KG1 (cell line): ENCODE measurements at places on chromosomes 7 and 10.

DNA sequence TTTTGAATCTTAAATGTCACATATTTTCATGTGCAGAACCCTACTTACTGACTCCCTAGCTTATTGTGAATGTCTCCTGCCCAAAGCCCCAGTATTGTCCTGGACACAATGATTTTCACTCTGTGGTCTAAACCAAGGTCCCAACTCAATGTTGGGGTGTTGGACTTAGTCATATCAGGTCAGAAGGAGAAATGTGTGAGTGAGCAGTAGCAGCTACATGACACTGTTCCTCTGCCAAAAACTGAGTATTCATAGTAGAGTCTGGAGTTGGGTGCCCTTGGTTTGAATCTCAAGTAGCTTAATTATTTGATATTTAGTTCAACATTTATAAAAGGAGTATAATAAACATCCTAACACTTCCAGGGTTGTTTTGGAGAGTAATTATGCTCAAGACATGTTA is 141.0 kb downstream of the CHRM2 start:
- no peak for DNase-seq

GRCh38 chr7:72161534-72161933 is 250.6 kb downstream of the CALN1 start:
- no peak for DNase-seq

DNA sequence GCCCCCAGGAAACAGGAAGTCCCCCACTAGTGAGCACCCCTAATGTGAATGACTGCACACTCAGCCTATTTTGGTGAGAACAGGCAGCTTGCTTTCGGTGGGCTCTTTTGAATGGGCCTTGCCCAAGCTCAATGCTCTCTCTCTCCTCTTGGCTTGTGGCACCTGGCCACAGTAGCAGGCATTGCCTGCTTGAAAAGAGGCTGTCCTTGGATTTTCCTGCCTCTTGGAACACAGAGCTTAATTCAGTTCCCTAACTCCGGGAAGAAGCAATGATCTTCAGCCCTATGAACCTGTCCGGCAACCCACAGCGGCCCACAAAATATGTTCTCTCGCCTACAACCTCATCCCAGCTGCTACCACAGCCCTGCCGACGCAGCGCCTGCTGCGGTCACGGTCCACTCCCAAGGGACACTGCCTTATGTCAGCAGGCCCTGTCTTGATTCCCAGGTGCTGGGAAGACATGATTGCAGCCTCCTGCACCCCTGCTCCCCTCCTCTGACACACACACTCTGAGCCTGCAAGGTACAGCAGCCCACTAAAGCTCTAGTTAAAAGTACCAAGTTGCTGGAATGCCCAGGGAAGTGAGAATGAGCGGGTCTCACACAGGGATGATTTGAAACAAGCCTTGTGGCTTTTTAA is 715.5 kb upstream of the GALNT17 start:
- DNase-seq, result no peak

- no peak for DNase-seq
These were observed 193.2 kb downstream of the CREB5 start for GRCh38 chr7:28605427-28606085.

DNA sequence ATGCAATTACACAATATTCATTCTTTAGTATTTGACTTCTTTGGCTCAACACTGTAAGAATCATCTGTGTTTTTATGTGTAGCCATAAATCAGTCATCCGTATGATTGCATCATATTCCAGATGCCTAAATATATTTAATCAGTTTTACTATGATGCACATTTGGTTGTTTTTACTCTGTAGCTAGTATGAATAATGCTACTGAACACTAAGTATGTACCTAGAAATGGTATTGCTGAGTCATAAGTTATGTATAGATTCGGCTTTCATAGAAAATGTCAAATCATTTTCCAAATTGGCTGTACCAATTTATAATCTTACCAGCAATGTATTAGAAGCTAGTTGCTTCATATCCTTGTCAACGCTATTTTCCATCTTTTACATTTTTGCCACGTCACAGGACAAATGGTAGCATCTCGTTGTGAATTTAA is 197.3 kb upstream of the PLXNA4 start:
- DNase-seq, result no peak

- no peak for DNase-seq
These were observed 263.0 kb upstream of the NEBL start for GRCh38 chr10:21160116-21160515.

GRCh38 chr7:27661811-27662489 is 733 bp downstream of the HIBADH start:
- peak; percentile 68 for DNase-seq

GRCh38 chr7:43522406-43523156 is 60.3 kb upstream of the STK17A start:
- no peak for DNase-seq

- no peak for DNase-seq
These were observed 141.0 kb downstream of the PTEN start for GRCh38 chr10:88004451-88004850.

DNA sequence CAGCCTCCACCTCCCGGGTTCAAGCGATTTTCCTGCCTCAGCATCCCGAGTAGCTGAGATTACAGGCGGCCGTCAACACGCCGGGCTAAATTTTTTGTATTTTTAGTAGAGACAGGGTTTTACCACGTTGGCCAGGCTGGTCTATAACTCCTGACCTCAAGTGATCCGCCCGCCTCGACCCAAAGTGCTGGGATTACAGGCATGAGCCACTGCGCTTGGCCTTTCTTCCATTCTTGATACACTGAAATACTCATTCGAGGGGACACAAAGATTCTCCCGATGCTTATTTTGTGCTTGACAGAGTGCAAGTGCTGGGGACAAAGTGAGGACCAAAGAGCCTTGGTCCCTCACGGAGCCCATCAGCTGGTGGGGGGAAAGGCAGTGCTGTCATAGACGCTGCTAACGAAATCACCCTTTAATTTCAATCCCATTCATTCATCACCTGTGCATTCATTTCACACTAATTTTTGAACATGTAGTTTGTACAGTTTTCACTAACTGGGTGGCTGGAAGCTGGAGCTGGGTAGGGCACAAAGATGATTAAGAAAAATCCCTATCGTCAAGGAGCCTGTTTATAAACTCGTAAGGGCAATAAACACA is 621 bp upstream of the FAM133B start:
- no peak for DNase-seq

- no peak for DNase-seq
These were observed 33.8 kb upstream of the PSMG3 start for GRCh38 chr7:1603346-1604225.

- no peak for DNase-seq
These were observed 1438.5 kb upstream of the CELF2 start for GRCh38 chr10:9579110-9579705.

DNA sequence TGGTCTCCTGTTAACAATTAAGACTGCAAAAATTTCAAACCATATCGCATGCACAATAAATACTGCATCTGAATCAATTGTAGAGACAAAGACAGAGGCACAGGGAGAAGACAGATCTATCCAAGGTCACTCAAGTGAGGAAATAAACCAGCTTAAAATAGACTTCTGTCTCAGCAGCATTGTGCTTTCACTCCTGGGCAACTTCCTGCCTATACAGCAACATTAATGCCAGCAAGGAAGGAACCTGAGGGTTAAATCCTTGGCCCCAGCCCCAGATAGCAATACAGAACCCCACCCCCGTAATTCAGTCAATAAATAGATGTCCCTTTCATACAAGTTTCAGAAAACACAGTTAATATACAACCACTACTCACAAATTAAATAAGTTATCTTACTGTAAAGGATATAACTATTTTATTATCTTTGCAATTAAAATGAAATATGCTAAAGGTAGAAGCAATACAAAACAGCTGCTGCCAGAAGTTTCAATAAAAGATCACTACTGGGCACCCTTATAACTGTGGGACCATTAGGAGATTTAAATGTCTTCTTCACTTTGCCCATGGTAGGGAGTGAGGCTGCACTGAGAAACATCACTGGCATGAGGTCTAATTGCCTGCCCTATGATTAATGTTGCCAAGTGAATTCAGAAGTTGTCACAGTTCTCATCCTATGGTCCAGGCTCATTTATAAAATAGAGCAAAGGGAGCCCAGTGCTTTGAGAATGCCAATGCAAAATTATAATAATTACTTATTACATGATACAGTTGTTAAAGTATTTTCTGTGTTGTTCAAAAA is 49.4 kb downstream of the CAV1 start:
- DNase-seq, result no peak

DNA sequence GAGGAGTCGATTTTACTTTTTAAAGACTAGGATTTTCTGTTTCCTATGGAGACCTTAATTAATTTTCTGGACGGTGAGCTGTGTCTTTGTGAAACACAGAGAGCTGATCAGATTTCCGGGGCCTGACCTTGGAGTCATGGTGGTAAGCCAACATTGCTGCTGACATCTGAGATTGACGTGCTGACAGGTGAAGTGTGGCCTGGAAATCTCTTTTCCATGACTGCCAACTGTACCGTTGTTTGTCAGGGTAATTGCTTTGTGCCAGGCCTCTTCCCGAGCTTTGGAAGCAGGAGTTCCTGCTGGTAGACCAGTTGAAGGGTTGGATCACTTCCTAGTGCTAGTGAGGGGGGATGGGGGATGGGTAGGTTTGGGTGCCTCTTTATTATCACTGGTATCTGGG is 71.2 kb downstream of the ADRA2A start:
- no peak for DNase-seq

- no peak for DNase-seq
These were observed 50.0 kb upstream of the KCNMA1 start for GRCh38 chr10:77687621-77688020.

DNA sequence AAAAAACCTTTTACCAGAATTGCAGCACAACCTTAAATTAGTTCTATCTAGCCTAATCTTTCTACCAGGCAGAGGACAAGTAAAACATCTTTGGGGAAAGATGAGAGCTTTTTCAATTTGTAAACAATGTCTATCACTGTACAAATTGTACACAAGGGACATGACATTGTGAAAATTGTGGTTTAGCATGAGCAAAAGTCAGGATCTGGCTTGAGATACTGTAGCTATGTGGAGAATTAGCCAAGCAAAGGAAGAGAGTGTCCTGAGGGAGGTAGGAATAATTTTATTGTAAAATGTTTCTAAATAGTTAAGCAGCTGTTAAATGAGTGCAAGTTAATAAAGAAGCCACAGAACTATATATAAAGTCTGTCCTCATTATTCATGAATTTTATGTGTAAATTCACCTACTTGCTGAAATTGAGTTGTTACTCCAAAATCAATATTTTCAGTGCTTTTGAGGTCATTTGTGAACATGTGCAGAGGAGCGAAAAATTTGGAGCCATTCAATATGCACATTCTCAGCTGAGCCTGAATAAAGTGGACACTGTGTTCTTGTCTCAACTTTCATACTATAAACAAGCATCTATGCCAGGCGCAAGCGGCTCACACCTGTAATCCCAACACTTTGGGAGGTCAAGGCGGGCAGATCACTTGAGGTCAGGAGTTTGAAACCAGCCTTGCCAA is 42.8 kb upstream of the POM121L12 start:
- DNase-seq, result no peak

DNA sequence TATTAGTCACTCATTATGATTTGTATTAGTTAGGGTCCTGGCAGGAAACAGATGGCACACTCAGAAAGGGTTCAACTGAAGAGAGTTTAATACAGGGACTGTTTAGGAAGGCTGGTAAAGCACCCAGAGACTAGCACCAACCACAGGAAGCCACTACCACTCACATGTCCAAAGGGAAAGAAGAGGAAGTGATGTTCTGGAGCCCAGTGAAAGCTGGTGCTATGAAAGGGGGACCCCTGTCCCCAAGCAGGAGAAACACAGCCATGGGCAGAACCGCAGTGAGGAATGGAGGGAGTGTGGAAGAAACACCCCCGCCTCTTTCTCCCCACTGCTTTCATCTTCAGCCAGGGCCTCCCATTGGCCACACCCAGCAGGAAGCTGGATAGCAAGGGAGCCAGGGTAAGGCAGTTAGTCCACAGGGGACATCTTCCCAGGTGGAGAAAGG is 3.2 kb upstream of the VSIR start:
- no peak for DNase-seq

DNA sequence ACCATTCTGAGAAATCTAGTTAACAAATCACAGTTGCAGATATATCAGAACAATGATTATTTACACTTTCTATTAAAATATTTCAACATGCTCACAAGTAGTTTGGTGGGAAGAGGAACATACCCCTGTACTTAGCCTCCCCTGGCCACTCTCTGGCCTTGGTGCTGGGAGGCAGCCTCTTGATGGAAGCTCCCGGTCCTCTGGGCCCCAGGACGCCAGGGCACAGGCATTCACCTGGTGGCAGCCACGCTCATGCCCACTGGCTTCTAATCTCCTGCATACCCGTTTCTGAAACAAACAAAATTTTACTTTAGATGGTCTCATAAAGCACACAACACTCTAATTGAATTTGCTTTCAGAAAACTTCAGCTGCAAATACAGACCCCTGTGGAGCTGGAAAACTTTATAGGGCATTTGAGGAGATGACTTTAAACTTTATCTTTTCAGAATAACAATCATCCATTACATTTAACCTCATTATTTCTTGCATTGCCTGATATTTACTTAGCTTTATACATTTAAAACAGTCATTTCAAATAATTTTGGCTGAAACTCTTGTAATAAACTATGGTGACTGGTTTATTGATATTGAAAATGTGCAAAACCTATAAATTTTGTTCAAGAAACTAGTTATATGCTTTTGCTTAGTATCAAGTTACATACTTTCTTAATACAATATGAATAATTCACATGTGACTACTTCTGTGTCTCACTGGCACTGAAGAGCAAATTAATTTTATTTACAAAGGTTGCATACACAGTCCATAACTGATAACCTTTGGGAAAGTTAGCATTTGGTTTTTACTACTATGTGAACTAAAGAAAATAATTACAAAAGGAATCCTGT is 30.8 kb downstream of the C10orf143 start:
- no peak for DNase-seq

- DNase-seq, result no peak
These were observed 1.8 kb downstream of the SMURF1 start for GRCh38 chr7:99141841-99142726.

DNA sequence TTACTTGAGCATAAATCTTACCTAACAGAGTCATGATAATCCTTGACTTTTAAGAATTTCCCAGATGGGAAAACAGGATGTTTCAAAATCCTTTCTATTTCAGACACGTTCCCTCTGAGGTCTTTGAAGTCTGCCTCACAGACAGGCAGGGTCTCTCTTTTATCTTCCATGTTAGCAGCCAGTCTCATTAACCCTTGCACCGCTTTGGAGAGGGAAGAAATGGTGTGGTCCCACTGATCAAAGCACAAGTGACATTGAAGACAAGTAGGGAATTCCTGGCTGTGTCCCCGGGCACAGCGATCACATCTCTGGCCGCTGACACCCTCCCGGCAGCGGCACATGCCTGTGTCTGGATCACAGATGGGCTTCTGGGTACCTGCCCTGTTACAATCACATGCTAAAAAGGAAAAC is 52.7 kb upstream of the LAMB1 start:
- no peak for DNase-seq

DNA sequence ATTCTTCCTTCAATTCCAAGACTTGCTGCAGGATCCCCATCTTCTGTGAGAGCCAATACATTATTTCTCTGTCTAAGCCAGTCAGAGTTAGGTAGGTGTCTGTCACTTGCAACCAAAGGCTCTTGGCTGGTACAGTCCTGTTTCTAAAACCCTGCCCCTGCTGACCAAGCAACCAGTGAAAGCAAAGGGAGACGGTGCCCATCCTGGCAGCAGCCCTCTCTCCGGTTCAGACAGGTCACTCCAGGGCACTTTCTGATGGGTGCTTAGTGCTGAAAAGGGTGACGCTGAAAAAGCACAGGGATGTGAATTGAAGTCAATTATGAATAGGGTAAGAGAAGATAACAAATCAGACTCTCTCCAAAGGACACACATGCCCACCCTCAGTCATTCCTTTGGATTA is 37.5 kb downstream of the SPOCK2 start:
- no peak for DNase-seq
